ENCODE measurements at places on chromosomes 12 and 14.

DNA sequence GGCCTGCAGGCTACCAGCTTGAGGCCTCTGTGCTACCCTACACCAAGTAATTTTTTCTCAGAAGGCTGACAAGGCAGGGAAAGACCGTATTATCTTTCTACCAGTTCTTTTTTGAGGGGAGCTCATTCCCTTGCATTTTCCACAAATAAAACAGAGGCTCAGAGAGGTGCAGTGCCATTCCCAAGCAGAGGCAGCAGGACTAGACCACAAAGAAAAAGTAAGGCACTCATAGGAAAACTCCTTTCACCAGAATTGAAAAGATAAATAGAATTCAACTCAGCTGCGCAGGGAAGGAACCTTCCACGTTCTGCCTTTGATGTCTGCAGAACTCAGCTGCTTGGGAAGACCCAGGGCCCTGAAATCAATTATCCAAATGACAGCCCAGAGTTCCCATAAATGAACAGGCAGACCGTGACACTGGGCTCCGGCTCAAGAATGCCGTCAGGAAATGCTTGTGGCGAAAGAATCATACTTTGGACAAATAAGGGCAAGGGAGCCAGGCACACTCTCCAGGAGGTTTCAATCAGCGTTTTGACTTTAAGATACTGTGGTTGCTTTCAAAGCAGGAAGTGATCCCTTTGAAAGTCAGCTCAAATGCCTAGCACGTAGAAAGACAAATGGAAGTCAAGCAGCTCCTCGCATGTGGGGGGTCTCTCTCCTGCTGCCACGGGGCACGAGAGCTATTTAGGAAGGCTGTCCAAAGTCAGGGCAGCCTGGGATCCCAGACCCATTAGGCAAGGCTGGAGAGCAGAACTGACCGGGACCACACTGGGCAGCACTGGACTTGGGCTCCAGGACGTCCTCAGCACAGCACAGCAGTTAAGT lies 14.0 kb downstream of the KCTD10 start:
- DNase-seq, result no peak

- DNase-seq, result no peak
Observed at GRCh38 chr12:2431810-2432209, 363.0 kb upstream of the FKBP4 start.

DNA sequence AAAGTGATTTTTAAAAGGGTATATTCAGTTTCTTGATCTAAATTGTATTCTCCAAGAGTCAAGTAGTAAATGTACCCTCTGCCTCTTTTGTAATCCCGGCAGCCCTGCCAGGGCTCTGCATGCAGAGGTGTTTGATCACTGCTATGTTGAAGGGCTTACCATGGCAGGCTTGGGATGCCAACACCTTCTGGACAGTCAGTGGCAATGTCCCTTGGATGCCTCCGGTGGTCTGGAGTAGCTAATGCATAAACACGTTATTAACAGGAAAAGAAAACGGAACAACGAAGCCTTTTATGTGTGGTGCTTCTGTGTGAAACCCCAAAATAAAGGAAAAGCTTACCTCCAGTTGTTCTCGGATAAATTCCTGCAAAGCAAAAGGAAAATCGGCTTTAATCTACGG lies 19.9 kb downstream of the EIF2B2 start:
- DNase-seq, result no peak

GRCh38 chr12:50922820-50923219 lies 29.5 kb upstream of the HIGD1C start:
- no peak for DNase-seq

GRCh38 chr14:82094829-82095345 lies 561.2 kb upstream of the SEL1L start:
- no peak for DNase-seq

- no peak for DNase-seq
Observed at GRCh38 chr12:42969355-42969754, 379.8 kb upstream of the PRICKLE1 start.

Measured in GM13977 (cell line).